Activated T-helper 1 cell treated with Interleukin-2 at 50 U/mL for 16 hours (primary cell): ENCODE measurements at places on chromosomes 16 and 17.

DNA sequence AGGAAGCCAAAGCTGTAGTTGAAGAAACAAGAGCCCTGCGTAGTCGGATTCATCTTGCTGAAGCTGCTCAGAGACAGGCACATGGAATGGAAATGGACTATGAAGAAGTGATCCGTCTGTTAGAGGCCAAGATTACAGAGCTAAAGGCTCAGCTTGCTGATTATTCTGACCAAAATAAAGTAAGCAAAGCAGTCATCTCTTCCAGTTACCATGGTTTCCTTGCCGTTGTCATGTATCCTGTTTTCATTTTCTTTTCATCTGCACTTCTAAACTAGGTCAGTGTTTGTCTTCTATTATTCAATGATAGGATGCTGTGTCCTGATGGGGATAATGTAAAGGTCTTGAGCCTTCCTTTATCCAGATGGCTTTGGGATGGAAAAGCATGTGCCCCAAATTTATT is 104.3 kb downstream of the STXBP4 start:
- DNase-seq: no peak

DNA sequence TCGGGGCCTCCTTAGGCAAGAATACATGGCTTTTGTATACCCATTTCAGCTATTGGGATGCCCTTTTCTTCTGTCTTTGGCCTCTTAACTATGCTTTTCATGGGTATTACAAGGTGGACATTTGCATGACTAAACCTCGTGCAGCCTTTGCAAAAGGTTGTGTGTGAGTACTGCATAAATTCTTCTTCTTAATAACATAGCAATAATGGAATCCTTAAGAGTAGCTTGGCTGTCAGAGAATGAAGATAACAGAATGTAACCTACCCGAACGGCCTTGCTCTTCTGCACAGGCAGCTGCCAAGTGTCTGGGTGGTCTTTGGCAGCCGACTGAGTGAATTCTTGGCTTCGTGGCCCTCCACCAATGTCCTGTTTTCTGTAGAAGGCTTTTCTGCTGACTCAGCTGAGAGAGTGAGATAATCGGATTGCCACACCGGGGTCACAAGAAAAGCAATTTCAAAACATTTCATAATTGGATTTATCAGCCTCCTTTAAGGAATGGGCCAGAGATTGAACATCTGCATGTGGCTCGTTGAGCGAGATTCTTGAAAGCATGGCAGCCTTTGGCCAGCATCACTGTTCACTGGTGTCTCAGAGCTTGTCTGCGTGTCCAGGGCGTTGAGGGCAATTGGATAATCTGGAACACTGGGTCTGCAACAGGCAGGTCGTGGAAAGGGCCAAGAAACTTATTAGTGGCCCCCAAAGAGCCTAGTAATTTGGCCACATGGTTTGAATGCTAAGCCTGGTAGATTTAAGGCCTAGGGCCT is 13.4 kb downstream of the IRF8 start:
- no peak for DNase-seq

DNA sequence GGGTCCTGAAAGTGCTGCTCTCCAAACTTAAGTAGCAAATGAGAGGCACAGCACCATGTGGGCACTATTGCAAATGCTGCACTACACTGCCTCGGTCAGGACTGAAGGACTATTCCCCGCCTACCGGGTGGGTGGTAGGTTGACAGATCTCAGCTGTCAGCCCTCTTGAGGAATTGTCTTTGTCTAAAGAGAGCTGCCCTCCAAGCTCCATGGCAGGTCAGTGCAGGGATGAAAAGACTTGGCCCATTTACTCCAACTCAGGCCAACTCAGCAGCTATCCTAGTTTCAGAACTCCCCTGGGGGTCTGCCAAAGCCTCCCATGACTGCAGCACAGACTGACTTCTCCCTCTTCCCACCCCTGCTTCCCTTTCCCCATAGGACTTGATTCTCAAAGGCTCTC is 3.4 kb upstream of the PDZD9 start:
- no peak for DNase-seq

DNA sequence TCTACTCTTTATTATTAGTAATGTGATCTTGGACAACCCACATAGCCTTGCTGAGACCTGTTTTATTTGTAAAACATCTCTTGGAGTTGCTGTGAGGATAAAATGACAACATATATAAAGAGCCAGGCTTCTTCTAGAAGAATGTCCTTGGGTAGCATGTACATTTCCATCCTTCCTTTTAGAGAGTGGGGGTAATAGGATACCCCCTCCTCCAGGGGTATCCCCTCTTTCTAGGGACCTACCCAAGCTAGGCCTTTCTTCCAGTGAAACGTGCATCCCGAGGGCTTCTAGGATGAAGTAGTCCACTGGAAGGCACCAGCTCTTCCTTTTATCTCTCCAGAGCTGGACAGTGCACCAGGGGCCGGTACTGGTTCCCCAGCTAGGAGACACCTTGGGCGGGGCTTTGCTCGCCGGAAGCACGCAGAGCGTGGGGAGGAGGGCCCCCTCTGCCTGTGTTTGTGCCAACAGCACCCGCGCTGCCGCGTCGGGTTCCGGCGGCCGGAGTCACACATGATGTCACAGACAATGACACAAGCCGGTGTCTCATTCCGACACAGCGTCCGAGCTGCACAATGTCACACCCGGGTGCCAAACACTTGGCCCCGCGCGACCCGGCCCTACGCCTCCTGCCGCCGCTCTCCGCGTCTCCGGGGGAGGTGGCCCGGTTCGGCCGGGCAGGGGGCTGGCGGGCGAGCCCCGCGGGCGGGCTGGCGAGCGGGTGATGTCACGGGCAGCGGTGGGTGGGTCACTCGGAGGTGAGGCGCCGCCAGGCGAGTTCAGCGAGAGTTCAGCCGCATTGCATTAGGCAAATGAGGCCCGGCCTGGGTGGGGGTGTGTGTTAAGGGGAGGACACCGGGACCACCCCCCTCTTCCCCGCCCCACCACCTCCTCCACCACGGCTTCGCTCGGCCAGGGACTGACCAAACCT is 23.4 kb downstream of the GJD3 start:
- DNase-seq: peak; percentile 77

DNA sequence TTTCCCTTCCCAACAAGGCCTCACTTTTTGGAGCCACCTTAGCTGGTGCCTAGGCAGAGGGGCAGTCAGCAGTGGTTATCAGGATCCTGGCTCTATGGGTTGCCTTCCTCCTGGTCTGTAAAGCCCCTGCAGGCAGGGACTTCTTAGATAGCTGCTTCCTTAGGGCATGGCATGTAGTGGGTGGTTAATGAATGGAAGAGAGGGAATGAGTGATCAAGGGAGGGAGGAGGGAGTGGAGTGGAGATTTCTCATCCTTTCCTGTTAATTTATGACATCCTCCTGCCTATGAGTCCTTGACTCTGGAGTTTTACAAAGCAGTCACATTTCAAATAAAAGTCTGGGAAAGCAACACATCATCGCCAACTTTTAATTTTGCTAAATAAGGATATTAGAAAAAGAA is 40.7 kb downstream of the SNX20 start:
- no peak for DNase-seq
